ENCODE measurements at places on chromosomes 13 and 19.

DNA sequence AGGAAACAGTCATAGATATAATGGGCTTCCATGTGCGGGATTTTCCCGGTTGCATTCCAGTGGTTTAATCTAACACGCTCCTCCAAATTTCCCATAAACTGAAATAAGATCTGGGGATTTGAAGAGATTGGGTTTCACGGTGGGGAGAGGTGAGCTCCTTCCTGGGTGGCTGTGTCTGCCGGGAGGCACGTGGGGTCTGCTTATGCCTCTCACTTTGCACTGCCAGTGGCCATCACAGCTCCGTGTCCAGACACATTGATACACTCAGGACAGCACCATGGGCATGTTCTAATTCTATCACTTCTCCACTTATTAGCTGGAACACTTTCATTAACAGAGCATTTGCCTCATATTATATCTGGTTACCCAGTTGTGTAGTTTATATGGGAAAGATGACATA, 73.4 kb downstream of the SOX1 start:
- DNase-seq: no peak

DNA sequence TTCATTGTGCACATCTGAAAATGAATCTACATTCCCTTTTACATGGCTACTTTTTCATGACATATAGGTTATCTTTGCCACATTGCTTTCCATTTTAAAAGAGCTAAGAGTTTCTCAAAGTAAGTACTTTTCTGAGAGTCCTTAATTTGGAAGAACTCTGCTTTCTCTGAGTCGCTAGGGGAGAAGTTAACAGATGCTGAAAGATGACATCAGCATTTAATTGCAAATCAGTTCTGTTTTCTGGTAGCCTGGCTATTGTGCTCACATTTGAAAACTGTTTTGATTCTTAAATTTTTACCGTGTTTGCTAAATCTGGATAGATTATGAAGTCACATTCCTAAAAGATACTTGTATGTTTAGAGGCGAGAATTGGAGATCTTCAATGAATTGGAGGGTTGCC, 107.7 kb upstream of the C1QTNF9B start:
- DNase-seq: no peak

GRCh38 chr19:7227735-7228134, 66.5 kb downstream of the INSR start:
- DNase-seq: no peak

DNA sequence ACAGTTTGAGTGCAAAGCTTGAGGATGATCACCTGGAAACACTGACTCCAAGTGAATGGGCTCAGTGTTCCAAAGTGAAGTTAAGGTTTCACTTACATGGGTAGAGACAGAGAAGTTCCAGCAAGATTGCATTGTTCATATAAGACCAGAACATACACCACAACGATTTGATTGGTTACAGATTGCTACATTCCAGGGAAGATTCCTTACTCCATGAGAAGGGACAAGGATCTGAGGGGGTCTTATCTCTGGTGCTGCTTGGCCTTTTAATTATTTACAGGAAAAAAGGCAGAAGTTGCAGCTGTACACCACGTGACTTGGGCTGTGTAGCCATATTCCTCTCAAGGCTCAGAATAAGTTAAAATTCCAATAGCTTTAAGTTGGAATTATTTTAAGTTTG, 12.3 kb downstream of the WDFY2 start:
- no peak for DNase-seq

DNA sequence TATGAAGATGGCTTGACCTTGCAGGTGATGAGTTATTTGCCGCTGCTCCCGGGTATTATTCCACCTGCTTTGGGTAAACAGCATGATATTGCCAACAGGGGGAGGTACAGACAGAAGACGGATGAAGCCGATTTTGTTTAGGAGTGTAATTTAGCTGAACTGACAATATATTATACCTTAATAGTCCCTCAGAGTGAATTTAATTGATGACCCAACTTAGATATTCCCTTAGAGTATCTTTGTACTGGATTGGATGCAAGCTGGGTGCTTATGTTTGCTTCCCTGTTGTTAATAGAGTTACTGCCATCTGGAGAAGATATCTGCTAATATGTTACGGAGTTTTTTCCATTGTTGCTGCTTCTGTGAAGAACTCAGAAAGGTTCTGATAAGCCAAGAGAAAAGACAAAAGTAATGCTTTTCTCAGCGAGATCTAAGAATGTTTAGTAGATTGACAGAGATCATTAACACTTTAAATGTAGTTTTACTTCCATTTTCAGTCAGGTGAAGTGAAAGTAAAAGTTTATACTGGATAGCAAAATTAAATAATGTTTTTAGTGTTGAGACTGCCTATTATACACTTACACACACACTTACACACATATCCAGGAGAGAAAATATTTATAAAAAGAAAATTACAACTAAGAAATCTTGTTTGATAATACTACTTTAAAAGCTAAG, 2220.8 kb upstream of the PCDH20 start:
- no peak for DNase-seq

DNA sequence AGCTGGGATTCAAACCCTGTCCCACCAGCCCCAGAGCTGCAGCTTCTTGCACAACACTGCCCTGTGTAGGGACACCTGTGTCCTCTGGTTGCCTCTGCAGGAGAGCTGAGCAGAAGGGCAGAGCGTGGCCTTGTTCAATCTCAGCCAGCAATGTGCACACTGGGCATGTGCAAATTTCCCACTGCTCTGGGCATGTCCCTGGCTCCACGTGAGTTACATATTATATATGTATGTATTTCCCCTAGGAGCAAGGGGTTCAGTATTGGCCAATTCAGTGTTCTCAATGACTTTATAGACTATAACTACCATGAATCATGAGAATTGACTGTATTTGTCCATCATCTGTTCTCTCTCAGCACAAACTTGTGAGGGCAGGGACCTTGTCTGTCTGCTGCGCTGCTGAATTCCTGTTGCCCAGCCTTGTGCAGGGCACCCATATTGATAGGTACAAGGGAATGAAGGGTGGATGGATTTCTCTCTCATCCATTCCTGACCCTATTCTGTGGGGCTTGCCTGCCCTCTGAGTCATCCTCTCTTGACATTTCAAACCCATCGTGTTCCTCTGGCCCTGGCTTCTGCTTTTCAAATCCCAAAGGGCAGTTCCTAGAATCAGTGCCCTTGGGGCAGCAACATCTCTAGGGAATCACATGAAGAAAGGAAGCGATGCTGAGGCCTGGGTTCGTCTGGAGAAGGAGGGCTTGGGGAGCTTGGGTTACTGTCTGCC, 69.7 kb downstream of the ERICH6B start:
- no peak for DNase-seq

GRCh38 chr13:64239372-64239771, 2823.7 kb upstream of the PCDH20 start:
- no peak for DNase-seq

DNA sequence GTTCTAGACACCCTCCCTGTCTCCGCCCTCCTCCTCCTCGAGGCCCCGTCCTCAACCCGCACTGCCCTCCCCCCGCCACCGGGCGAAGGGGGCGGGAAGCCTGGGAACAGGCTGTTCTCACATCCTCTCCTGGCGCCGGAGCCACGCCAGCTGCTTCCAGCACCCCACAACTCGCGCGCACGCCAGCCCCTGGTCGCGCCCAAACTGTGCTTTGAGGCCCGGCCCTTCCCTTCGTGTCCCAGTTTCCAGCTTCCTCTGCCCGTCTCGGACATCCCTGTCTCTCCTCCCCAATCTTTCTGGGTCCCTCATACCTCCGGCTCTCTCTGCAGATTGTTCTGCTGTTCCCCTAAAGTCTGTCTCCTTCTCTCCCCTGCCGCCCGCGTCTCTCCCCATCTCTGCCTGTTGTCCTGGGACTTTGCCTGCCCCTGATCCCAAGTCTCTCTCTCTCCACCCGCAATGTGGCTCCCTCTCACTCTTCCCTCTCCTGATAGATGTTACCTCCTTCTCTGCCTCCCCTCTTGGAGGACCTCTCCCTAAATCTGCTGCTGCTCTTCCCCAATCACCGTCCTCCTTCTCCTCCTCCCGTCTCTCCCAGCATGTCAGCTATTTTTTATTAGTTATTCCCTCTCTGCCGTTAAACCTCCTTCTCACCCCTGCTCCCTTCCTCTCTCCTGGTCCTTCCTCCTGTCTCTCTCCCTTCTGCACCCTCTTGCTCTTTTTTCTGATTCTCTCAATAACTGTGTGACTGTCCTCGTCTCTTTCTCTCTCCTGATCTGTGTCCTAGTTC, 14.2 kb downstream of the DPF1 start:
- peak; percentile 77 for DNase-seq

DNA sequence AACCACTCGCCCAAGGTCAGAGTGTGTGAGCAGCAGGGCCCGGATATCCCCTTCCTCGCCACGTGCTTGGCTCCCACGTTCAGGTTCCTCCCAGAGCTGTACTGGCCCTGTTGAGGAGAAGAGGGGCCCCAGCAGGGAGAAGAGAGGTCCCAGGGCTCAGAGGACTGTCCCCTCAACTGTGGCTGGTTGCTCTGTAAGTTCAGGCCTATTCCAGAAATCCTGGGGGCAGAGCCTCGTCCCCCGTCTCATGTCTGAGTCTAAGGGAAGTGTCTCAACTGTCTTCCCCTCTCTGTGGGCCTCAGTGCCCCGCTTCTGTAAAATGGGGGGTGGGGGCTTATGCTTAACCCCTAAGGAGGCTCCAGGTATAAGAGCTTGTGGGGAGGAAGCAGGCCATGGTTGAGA, 3.9 kb downstream of the PPP5C start:
- DNase-seq: no peak

- DNase-seq: no peak
Measured at GRCh38 chr13:60318186-60318585, 78.8 kb upstream of the TDRD3 start.

- DNase-seq: no peak
Measured at GRCh38 chr19:22526661-22527272, 104.6 kb upstream of the ZNF98 start.

DNA sequence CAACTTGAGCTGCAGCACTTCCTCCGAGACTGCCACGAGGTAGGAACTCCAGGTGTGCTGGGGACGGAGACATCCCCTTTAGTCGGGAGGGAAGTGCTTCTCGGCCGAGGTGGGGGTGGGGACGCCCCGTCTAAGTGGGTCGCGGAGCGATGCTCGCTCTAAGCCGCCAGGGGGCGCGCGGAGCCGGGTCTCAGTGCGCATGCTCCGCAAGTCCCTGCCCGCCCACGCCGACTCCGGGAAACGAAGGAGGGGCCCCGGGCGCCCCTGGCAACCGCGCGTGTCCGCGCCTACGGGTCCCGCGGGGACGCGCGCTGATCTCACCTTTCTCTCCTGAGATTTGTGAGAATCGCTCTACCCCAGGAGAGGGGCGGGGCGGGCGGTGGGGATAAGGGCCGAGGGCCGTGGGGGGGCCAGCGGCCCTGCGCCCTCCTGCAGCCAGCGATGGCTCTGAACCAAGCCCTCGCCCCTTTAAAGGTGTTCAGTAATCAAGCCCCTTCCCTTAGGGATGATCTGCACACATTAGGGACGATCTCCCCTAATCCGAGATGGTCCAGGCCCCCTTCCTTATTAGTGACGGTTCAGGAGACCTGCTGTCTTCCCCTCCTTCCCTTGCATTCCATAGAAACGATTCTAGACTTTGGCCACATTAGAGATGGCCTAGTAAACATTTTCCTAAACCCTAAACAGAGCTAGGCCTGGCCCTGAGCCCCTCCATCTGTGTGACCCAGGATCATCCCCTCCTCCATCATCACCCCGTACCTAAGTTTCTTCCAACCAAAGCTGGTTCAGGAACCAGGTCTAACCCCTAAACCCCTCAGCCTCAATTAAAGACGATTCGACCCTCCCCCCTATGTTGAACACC, 47.3 kb upstream of the SHKBP1 start:
- DNase-seq: peak; percentile 89

- no peak for DNase-seq
Measured at GRCh38 chr19:12745166-12745897, 6.3 kb upstream of the BEST2 start.

DNA sequence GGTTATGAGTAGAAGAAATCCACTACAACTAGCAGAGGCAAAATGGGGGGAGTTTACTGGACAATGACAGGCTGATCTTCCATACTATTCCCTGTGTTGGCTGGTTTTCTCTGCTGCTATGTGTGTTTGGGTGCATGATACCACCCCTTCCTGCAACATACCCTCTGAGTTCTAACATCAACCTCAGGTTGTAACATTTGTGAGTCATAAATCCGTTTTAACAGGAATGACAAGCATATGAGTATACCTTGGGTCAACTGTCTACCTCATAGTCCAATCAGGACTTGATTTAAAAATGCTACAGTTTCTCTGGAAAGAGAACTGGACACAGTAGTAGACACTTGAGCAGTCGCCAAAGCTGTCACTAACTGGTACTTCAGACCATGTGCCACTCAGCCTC, 422.9 kb downstream of the KCTD12 start:
- no peak for DNase-seq

- no peak for DNase-seq
Measured at GRCh38 chr19:36064826-36065225, 10.1 kb downstream of the WDR62 start.

DNA sequence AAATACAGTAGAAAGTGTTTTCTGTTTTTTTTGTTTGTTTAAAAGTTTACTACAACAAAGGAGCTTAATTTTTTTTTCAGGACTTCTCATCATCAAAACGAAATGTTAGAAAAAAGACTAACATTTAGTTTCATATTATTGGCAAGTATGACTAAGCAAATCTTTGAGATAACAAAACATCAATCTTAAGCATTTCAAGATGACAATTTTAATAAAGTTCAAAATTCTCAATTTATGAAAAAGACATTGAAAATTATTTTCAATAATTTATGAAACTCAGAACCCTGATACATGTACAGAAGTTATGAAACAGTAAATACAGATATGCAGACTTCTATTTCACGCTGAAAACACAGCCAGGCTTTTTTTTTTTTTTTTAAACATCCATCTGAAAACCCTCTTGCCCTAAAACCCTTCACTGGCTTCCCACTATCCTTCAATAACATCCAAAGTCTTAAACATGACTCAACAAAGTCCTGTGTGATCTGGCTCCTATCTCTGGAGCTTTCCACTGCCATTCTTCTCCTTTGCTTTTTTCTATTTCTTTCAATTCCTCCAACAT, 3.9 kb downstream of the RBM26 start:
- DNase-seq: no peak

DNA sequence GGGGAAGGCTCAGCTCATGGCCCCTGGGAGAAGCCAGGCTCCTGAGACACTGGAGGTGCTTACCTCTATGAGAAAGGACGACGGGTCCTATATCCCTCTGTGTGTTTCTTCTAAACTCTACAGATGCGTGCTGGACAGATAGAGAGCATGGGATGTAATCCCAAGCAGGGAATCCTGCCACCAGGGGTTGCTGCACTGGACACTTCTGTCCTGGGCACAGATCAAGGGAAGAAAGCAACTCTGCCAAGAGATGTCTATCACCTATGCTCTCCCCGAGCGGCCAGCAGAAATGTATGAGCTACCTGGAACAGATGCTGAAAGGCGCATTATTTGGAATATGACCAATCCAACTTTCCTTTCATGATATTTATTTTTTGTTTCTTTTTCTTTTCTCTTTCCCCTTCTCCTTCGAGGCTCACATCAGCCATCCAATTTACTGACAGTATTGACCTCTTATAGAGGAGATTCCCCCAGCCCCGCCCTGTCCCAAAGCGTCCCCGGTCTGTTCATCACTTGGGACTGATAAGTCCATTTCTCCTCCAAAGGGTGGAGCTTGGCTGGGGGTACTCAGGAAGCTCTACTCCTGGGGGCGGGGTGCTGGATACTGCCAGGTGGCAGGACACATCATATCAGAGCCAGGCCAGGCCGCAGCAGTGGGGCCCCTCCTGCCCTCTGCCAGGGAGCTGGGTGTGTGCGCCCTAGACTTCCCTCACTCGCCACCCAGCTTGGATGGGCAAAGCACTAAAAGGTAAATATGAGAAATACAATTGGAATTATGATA, 34.2 kb downstream of the TSHZ3 start:
- DNase-seq: no peak

Measured in NCI-H2171 treated with DMSO at 0.1 percent for 48 hours (cell line).